AG04450 (cell line): ENCODE measurements at places on chromosomes 5 and 9.

GRCh38 chr5:59371525-59372127, 521.9 kb downstream of the PDE4D start:
- DNase-seq: no peak

DNA sequence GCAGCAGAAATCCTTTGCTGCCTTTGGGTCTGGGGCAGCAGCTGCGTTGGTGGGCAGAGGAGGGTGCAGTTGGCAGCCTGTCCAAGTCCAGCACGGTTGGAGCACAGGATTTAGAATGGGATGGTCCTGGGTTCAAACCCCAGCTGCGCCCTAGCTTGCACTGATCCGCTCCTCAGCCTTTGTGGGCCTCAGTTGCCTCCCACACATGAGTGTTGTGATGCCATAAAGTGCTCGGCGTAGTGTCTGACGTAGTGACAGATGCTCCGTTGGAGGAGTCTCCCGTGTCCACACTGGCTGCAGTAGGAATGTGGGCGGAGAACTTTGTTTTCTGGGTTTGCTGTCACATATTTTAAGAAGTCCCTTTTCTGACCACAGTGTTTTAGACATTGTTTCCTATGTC, 36.0 kb downstream of the SLC46A2 start:
- DNase-seq: no peak

- no peak for DNase-seq
These were observed 65.8 kb upstream of the PDE4D start for GRCh38 chr5:59959330-59959729.

DNA sequence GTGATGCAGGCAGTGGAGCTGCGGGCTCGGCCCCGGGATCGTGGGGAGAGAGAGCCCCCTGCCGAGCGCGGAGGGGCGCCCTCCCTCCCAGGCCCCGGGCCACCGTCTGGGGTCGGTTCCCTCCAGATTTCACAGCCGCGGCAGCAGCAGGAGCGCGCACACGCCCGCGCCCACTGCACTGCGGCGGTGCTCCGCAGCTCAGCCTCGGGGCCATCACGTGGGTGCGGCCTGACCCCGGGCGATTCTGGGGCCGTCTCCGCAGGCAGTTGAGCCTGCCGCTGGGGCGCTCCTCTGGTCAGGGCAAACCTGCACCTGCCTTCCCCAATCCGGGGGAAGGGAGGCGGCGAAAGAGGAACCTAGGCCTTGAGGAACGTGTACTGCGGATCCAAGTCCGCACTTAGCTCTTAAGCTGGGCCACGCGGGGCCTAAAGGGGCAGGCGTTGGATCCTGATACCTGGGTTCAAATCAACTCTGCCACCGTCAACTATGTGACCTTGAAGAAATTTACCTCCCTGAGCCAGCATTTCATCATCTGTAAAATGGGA, 9.4 kb upstream of the DELE1 start:
- DNase-seq: no peak

GRCh38 chr5:116600876-116601275, 26.3 kb upstream of the SEMA6A start:
- DNase-seq: no peak

DNA sequence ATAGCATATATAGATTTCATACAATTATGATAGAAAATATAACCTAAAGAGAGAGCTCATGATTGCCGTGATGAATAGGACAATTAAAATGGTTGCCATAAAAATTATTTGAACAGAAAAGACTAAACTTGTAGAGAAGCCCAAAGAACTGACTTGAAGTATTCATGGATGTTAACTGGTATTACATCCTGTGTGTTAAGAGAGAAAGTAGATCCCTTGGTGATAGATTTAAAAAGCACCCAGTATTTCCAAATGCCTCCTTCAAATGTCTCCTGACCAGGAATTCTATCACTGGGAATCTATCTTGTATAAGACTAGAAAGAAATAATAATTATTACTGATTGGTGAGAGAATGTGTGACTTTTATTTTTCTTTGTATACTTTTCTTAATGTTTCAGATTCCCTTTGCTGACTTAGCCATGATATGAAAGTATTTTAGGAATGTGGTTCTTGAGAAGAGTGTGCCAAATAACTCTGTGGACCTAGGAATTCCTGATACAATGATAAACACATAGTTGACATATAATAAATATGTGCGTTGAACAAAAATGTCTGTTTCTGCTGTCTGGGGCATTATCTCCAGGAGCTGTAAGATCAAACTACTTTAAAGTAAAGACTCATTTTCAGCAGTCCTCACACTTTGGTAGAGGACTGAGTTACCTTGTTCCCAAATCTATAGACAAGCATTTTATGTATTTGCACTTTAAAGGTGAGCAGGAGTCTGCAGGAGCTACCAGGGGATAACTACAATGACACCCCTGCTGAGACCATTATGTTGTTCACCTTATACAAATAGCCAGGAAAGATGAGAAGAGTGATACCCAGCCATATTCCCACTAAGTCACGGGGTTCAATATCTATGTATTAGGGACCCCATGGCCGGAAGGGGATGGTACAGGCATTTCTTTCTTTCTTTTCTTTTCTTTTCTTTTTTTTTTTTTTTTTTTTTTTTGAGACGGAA, 211.1 kb upstream of the TLE4 start:
- no peak for DNase-seq

GRCh38 chr5:77073667-77074066, 13.4 kb downstream of the ZBED3 start:
- DNase-seq: no peak

GRCh38 chr9:99220011-99220410, 1.7 kb downstream of the ALG2 start:
- DNase-seq: no peak

- DNase-seq: peak; percentile 18
These were observed 5.3 kb downstream of the ERAP2 start for GRCh38 chr5:96881511-96882115.
